Fibroblast of skin of right biceps (primary cell): ENCODE measurements at places on chromosomes 16 and 17.

DNA sequence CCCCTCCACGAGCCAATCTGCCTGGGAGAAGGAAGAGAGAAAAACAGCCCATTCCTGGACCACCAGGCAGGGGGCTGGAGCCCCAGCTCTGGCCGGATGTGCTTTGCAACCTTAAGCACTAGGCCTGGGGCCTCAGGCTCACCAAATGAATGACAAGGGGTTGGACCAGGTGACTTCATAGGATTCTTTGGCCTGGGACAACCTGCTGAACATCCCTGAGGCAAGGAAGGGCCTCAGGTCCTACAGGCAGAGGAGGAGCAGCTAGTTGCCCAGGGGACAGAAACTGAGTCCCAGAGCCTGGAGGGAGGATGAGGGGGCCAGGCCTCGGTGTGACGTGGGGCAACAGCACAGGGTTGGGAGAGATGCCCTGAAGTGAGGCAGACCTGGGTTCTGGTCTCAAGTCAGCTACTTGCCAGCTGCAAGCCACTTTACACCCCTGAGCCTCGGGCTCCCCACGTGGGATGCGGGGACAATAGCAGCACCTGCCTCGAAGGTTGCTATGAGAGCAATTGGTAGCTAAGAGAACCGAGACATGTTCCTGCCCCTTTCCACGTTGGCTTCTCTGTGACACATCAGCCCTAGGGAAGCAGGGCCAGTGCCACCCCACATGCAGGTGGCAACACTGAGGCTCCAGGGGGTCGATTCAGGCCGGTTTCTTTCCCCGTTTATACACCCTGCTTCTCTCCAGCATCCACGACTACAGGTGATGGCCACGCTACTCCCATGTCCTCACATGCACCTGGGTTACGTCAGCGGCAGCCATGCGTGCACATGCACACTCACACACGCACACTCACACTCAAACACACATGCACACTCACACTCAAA is 42.6 kb downstream of the CFAP20 start:
- no peak for DNase-seq

- peak; percentile 45 for DNase-seq
Measured at GRCh38 chr16:86519649-86520316, 9.5 kb downstream of the FOXF1 start.

- DNase-seq = peak; percentile 94
Measured at GRCh38 chr17:28599311-28600184, 723 bp upstream of the SPAG5 start.

- peak; percentile 69 for DNase-seq
Measured at GRCh38 chr16:57648581-57649442, 19.3 kb upstream of the ADGRG3 start.

GRCh38 chr17:63929860-63930766 is 2.0 kb downstream of the CD79B start:
- no peak for DNase-seq

GRCh38 chr16:84913315-84913714 is 93.5 kb downstream of the CRISPLD2 start:
- no peak for DNase-seq

DNA sequence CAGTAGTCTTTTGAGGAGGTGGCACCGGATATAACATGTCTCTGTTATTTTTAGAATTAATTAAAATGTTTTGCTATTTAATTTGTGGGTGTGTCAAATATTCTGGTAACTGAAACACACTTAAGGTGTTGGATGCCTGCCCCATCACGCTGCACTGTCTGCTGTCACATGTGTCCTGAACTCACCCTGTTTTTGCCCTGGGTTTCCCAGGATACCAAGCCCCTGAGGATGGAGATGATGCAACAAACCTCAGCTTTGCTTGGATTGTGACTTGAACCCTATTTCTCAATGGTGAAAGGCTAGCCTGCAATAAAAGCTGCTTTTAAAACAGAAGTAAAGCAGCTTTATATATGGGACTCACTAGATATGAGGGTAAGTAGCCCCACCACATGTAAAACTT is 11.5 kb upstream of the DUSP14 start:
- peak; percentile 64 for DNase-seq

GRCh38 chr17:67990909-67991308 is 5.4 kb downstream of the C17orf58 start:
- DNase-seq = no peak

- no peak for DNase-seq
Measured at GRCh38 chr16:2751577-2752034, 832 bp upstream of the SRRM2 start.

DNA sequence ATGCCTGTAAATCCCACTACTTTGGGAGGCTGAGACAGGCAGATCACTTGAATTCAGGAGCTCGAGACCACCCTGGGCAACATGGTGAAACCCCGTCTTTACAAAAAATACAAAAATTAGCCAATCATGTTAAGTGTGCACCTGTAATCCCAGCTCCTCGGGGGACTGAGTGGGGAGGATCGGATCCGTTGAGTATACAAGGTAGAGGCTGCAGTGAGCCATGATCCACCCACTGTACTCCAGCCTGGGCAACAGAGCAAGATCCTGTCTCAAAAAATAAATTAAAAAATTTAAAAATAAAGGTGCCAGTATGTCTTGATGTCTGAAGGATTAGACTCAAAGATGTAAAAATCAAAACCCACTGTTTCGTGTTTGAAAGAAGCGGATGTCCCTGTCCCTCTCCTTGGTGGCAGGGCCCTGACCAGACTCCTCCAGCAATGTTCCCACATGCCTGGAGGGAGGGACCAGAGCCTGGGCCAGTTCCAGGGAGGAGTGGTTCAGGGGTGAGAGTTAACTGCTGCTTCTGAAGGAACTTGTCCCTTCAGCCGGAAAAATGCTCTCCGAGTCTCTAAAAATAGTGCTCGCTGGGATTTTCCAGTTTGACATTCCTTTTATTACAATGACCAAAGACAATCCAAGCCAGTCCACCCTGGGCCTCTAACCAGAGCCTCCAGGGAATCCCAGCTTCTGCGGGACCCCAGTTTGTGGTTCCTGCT is 9.4 kb upstream of the CMTM4 start:
- peak; percentile 25 for DNase-seq

DNA sequence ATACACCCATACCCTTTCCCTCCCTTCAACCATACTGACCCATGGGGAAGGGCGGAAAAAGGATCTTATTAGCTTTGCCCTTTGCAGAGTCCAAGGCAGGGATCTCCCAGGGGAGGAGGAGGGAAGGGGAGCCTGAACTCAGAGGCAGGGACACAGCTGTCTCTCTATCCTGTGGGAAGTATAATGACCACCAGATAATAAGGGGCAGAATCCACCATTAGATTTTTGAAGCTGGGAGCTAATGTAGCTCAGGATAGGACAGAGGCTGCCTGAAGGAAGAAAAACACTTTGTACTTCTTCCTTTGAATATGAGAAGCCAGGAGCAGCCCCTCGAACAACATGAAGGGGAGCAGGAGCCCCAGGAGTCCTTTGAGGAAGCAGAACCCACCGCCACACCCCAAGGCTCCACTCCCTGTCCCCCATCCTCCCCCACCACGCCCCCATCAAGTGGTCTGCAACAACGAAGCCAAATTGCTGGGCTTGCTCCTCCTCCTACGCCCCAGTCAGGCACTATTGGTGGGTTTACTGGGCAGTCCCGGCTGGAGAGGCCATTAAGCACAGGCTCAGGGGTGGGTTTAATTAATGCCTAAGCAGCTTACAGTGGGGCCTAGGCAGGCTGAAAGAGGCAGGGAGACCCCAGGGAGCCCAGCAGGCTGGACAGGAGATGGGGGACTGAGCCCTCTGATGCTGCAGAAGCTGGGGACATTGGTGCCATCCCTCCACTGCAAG is 5.3 kb downstream of the MPP2 start:
- no peak for DNase-seq

- DNase-seq = peak; percentile 75
Measured at GRCh38 chr17:43907425-43907981, at the start of gene MPP2. TSS of gene MPP2 (minus strand) at chr17:43907536. CDS start at chr17:43904460, 3,076 bp downstream.

- DNase-seq = peak; percentile 4
Measured at GRCh38 chr17:8532021-8532420, 96.3 kb downstream of the NDEL1 start.

DNA sequence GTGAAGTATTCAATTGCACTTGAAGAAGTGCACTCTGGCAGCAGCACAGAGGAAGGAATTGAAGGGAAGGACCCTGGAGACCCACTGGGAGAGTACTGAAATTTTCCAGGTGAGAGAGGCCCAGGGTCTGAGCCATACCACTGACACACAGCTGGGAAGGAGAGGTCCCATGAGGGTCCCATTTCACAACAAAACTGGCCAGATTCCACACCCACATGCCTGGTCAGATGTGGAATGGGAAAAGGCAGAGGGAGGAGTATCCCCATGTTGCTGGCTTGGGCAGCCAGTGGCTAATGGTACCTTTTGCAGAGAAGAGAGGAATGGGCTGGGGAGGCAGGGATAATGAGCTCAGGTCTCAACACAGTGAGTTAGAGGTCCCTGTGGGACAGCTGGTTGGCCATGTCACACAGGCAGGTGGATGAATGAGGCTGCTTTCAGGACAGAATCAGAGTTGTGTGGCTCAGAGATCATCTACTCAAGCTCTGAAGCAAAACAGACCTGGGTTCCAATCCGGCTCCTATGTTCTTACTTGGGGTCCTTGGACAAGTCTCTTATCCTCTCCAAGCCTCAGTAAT is 26.2 kb upstream of the NGFR start:
- DNase-seq = no peak

DNA sequence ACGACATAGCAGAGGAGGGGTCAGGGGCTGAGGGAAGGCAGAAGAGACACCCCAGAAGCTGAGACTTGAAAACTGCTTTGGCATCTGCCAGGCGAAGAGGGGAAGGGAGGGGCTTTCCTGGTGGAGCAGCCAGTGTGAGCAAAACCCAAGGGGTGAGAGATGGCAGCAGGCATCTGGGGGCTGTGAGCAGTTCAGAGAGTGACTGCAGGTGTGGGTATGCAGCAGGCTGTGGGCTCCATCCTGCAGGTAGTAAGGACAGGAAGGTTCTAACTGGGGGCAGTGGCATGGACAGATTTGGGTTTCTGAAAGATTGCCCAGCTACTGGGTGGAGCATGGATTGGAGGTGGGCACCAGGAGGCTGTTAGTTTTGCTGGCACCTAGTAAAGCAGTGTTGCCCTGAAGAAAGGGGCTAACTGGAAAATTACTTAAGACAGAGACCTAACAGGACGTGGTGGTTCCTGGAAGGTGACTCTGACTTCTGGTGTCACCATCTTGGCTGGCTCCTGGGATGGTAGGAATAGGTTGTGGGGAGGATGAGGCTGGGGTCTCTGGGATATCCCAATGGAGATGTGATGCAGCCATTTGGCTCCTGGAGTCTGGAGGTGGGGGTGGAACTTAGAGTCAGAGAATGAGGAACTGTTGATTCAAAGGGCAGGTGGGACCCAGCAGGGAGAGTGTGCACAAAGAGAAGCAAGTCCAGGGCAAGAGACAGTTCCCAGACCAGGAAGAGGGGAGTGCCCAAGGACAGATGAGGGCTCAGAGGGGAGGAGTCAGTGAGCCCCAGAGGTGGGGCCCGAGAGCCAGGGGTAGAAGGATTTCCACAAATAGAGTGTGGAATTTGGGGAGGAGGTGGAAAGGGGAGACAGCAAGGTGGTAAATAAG is 11.2 kb downstream of the BCL7C start:
- DNase-seq = no peak
